ENCODE measurements at places on chromosomes 12 and 14. TPM values are rescaled to one million over a fixed set of nuclear protein-coding genes. Genes with fewer than 3 reads are reported as not detected.

ARMH4 gene
- total RNA-seq, result not detected

COX8C gene
- not detected for total RNA-seq

BAZ1A gene
- total RNA-seq, result 47.6 TPM

GPR137C gene
- total RNA-seq, result not detected

ADCY6 gene
- 18.2 TPM for total RNA-seq

AQP6 gene
- 0.14 TPM for total RNA-seq

MFAP5 gene
- 15.3 TPM for total RNA-seq

RD3L gene
- total RNA-seq, result not detected

SLC5A8 gene
- not detected for total RNA-seq

TSPAN19 gene
- total RNA-seq, result not detected

TAS2R46 gene
- not detected for total RNA-seq

RTN1 gene
- not detected for total RNA-seq

TAS2R20 gene
- 0.21 TPM for total RNA-seq

ZNF641 gene
- total RNA-seq, result 2.0 TPM

RERG gene
- 0.28 TPM for total RNA-seq

CLEC2D gene
- 1.5 TPM for total RNA-seq

PRB2 gene
- not detected for total RNA-seq

ADGRD1 gene
- total RNA-seq, result not detected

GXYLT1 gene
- 5.0 TPM for total RNA-seq

CLEC4C gene
- not detected for total RNA-seq

TMTC1 gene
- 5.1 TPM for total RNA-seq

CCDC177 gene
- total RNA-seq, result not detected

ZFYVE1 gene
- total RNA-seq, result 5.2 TPM

POU6F1 gene
- total RNA-seq, result 6.1 TPM

GLI1 gene
- 0.05 TPM for total RNA-seq

VDR gene
- 16.8 TPM for total RNA-seq

TPH2 gene
- total RNA-seq, result not detected

SSTR1 gene
- total RNA-seq, result not detected

KRT71 gene
- not detected for total RNA-seq

JPH4 gene
- total RNA-seq, result not detected

RNU4-1 gene
- under 0.01 TPM for total RNA-seq

FOXA1 gene
- total RNA-seq, result 35.8 TPM

MIP gene
- not detected for total RNA-seq

TMEM132C gene
- not detected for total RNA-seq

BCL2L14 gene
- total RNA-seq, result not detected

LTBR gene
- 197 TPM for total RNA-seq

KRT73 gene
- not detected for total RNA-seq

ARL6IP4 gene
- 280 TPM for total RNA-seq

PPP1R1A gene
- not detected for total RNA-seq

KRT3 gene
- not detected for total RNA-seq

COPS7A gene
- 63.6 TPM for total RNA-seq

IFI27 gene
- total RNA-seq, result 72.5 TPM

CD69 gene
- not detected for total RNA-seq

TOMM20L gene
- not detected for total RNA-seq

TAS2R19 gene
- 0.65 TPM for total RNA-seq

SLC25A21 gene
- 3.8 TPM for total RNA-seq

REP15 gene
- total RNA-seq, result 0.78 TPM

CISTR gene
- total RNA-seq, result not detected

GLIPR1L1 gene
- total RNA-seq, result not detected

ACSS3 gene
- total RNA-seq, result not detected

SLC10A1 gene
- not detected for total RNA-seq

AP1G2 gene
- total RNA-seq, result 57.8 TPM

ABCB9 gene
- 4.1 TPM for total RNA-seq

AMDHD1 gene
- total RNA-seq, result 0.07 TPM

TAS2R43 gene
- 0.28 TPM for total RNA-seq

ATG101 gene
- 57.4 TPM for total RNA-seq

HVCN1 gene
- 1.3 TPM for total RNA-seq
